ENCODE measurements at places on chromosomes 6 and 20.

DNA sequence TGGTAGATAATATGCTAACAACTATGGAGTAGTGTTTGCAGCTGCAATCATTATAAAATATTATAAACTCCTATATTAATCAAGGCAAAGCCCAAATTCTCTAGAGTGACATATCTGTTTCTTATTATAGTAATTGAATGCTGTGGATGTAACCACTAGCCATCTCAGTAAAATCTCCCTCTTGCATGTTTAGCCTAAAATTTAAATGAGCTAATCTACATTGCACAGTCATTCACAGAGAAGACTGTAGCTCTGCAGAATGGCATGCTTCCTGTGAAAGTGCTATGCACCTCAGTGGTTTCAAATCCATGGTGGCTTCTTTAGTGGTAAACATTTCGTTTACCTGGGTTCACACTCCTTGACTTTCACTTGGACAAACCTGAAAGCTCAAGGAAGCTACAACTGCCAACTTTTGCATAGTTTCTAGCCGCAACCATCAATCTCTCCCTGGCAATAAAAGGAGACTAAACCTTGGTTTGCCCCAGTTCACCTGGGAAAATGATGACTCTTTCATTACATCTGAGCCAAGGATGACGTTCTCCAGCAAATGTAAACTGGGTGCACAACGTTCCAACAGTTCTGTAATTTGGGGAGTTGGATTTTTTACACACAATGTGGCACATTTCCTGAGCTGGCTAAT lies 47.2 kb downstream of the FILIP1 start:
- no peak overlapping the region for H3K27ac ChIP-seq
- no peak for DNase-seq
- H3K4me1 ChIP-seq = no peaks in the 10 kb centered on the region
- H3K4me3 ChIP-seq = no peak overlapping the region

GRCh38 chr20:9059931-9060330 lies 9.0 kb upstream of the PLCB4 start:
- H3K4me3 ChIP-seq = no peak overlapping the region
- DNase-seq = no peak
- H3K27me3 ChIP-seq = no peaks in the 10 kb centered on the region

- DNase-seq = no peak
- no peak overlapping the region for H3K27ac ChIP-seq
- H3K36me3 ChIP-seq = peaks cover 27% of the 10 kb centered on the region
- H3K4me1 ChIP-seq = no peaks in the 10 kb centered on the region
- no peak overlapping the region for H3K4me3 ChIP-seq
Observed at GRCh38 chr6:2259002-2259494, 13.6 kb upstream of the GMDS start.

DNA sequence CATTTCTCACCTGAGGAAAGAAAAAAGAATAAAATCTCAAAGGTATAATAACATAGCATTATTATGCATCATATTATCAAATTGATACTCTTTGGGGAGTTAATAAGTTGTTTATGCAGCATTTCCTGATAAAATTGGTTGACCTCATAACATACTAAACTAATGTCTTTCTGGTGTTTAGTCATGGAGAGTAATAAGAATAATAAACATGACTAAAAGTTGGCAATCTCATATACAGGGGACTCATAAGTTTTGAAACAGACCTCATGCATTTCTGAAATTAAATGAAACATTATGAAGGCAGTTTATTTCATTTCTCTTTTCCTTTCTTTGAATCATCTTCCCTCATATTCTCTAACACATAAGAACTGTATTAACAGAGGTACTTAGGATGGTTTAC lies 60.5 kb upstream of the PRDM1 start:
- DNase-seq = no peak
- peaks cover 11% of the 10 kb centered on the region for H3K4me1 ChIP-seq
- H3K36me3 ChIP-seq = no peaks in the 10 kb centered on the region
- H3K27me3 ChIP-seq = peaks cover 20% of the 10 kb centered on the region
- H3K4me3 ChIP-seq = no peak overlapping the region
- no peak overlapping the region for H3K27ac ChIP-seq

DNA sequence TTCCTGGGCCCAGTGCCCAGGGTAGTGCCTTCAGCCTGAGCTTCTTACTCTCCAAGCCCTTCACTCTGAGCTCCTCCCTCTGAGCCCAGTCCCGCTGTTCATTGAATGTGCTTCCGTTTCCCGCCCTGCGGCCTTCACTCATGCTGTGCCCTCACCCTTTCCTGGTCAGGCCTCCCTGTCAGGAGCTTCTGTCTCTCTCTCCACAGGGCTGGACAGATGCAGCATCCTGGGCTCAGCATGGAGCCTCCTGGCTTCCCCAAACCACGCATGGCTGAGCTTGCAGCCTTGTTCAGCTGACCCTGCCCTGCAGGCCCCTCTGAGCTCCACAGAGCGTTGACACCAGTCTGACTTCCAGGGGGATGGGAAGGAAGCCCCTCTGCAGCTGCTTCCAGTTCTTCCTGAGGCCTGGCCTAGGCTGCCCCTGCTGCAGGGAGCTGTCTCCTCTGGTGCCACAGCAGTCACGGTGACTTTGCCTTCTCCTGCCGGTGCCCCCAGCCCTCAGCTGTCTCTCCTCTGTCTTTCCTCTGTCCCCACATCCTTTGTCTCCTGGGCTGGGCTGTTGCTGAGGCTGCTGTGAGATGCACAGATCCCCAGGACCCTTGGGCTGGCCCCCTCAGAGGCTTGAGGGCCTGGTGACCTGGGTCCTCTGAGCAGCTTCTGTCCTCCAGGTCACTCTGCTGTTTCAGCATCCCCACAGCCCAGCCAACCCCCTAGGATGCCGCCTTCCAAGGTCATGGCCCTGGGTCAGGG lies 7.9 kb upstream of the MYT1 start:
- no peak overlapping the region for H3K4me3 ChIP-seq
- no peak overlapping the region for H3K27ac ChIP-seq
- H3K27me3 ChIP-seq = peaks cover 19% of the 10 kb centered on the region
- DNase-seq = no peak
- no peaks in the 10 kb centered on the region for H3K4me1 ChIP-seq
